ENCODE measurements at places on chromosomes 1 and 21.

DNA sequence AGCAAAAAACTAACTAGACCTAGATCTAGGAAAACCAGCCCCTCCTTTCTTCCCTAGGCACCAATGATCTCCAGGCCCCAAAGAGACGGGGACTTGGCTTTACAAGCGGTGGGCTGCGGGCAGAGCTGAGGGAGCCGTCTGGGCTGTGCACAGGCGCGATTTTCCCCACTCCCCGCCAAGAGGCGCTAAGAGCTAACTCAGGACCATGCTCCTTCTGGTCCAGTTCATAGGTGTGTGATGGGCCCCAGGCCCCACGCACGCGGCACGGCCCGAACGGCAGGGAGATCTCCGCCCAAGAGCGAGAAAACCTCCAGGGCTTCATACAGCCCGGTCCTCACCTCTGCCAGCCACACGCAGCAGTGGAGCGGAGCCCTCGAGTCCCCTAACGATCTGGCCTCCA is 7.5 kb upstream of the GPR153 start:
- DNase-seq = no peak

- DNase-seq = no peak
Observed at GRCh38 chr1:243719476-243719875, 130.6 kb downstream of the AKT3 start.

- peak; percentile 31 for DNase-seq
Observed at GRCh38 chr1:11842154-11843041, 5.2 kb downstream of the NPPA start.

GRCh38 chr1:38113159-38113666 is 66.6 kb upstream of the POU3F1 start:
- no peak for DNase-seq

DNA sequence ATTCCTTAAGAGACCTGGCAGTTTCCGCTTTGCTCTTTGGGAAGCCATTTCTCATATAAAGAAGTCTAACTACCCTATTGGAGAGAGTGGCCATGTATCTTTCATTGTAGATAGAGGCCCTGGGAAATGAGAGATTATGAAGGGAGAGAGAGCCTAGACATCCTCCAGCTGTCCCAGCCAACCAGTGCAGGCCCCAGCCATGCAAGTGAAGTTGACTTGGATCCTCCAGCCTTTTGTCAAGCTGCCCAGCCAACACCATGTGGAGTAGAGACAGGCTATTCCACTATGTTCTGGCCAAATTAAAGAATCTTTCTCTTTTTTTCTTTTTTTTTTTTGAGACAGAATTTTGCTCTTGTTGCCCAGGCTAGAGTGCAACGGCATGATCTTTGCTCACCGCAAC is 7.1 kb upstream of the ANP32E start:
- no peak for DNase-seq

- peak; percentile 16 for DNase-seq
Observed at GRCh38 chr21:27134516-27134915, 167.6 kb upstream of the ADAMTS5 start.
